ENCODE measurements at places on chromosomes 11 and 22.

- DNase-seq = no peak
Observed at GRCh38 chr11:8671193-8671612, 11.3 kb downstream of the TRIM66 start.

GRCh38 chr11:44598831-44599230, 33.4 kb downstream of the CD82 start:
- no peak for DNase-seq

GRCh38 chr11:67691149-67691548, 16.7 kb upstream of the ALDH3B2 start:
- DNase-seq = no peak

DNA sequence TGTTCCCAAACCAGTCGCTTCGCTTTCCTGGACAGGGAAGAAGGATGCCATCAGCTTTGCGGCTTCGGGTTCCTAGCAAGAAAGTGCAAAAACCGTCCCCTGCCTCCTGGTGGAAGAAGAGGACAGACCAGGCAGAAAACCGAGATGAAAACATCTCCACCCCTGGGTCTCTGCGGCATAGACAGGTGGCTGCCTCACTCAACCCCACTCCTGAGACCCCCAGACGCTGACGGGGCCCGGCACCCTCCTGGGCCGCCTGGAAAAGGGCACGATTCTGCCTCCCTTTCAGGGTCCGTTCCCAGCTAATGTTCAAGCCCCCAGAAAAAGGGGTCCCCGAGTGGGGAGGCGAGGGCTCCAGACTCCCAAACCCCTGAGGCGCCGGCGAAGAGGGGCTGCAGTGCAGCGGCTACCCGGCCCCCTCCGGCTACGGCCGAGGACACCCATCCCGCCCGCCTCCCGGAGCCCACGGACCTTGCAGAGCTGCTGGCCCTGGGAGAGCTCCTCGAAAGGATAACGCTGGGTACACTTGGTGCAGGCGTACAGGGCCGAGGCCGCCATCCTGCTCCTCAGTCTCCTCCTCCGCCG, 569 bp downstream of the FAM76B start:
- peak; percentile 29 for DNase-seq

GRCh38 chr11:201966-202365, 5.2 kb downstream of the BET1L start:
- DNase-seq = no peak

DNA sequence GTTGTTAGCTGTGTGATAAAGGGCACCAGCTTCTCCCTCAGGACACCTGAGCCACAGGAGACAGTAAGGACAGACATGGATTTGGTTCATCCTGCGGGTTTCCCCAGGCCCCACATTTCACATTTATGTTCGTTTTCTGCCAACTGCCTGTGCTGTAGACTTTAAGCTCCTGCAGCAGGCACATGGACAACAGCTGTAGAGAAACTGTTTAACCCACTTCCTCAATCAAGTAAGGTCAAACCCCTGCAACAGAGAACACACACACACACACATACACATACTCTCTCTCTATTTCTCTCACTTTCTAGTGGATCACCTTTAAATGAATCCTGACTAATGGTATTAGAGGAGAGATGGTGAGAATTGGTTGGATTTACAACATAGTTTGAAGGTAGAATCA, 90.7 kb downstream of the C11orf87 start:
- no peak for DNase-seq

DNA sequence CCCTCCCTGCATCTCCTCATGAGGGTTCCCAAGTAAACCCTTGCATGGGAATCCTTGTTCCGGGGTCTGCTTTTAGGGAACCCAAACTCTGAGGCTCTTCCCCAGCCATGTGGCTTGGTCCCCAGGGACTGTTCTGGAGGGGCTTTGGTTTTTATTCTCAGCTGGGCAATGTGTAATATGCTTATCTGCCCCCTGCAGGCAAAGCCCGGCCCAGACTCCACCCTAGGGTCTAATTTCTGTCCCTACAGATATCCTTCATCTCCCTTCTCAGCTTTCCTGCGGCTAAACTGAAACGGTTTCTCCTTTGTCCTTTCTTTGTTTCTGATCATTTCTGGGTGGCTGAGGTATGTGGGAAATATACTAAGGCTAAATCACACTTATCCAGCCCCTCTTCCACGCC, 37.1 kb downstream of the TST start:
- no peak for DNase-seq

GRCh38 chr11:65242389-65242788, 19.4 kb upstream of the POLA2 start:
- DNase-seq = no peak

DNA sequence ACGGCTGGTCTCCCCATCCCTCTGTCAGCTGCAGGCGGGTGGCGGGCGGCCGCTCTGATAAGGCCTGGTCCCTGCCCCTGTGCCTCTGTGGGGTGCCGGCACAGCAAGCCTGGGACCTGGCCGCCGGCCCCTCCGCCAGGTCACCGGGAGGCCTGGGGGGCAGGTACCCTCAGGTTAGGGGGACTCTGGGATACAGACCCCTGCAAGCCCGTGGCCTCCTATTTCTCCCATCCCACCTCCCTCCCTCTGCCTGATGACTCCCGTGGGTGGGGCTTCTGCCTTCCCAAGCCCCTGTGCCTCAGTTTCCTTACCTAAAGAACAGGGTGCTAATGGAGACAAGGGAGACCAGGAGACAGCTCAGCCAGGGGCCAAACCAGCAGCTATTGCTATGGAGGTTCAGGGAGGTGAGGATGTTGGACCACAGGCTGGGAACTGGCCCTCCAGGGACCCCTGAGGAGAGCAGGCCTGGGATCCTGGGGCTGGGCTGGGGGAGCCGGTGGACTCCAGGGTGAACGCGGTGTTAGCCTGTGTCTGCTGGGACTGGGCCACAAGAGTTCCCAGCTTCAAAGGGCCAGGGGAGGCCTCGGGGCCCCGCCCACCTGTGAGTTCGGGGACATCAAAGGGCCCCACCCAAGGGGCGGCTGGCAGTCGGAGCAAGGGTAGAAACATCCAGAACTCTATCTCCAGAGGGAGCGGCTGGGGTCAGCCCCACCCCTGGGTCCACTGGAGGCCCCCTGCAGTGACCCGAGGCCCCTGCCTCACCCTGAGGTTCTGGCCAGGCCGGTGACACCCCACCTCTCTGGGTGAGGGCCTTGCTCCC, 32.0 kb upstream of the TH start:
- DNase-seq = no peak

DNA sequence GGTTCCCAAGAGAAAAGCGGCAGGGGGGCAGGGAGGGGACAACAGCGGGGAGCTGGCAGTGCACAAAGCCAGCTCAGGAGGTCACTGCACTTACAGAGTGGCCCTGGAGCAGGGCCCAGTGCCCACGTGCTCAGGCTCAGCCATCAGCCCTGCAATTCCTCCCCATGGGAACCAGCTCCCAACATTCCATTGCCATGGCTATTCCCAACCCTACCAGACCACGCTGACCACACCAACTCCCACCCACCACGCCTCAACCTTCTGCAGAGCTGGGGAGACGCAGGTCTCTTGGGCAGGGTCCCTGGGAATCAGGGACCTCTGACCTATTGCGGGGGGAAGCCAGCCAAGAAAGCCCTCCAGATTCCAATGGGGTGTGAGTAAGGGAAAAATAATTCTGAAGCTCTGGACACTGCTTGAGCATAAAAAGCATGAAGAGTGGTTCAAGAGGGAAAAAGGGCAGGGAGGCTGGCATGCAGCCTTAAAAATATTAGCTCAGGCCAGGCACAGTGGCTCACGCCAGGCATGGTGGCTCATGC, 38.3 kb upstream of the TFIP11 start:
- DNase-seq = no peak

GRCh38 chr11:121575250-121575962, 122.6 kb upstream of the SORL1-AS1 start:
- no peak for DNase-seq

DNA sequence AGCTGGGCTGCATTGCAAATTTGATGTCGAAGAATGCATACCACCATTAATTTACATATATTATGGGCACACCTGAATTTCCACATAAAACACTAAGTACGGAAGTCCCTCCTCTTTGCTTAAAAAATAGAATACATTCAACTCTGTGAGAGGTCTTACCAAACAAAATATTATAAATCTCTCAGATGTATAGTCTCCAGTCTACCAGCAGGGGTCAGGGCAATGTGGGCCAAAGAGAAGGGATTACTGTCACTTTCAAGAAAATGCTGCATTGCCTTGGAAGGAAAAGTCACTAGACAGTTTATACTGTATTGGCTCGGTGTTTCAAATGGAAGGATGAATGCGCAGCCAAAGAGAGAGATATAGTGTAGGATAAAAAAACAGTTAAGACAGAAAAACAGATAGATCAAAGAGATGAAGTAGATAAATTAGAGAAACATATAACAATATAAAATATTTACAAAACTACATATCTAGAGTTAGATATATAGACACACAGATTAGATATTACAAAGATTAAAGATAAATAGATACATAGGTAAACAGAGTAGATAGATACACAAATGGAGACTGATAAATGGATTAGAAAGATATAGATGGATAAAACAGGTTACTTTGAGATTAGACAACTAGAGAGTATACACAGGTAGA, 20.9 kb downstream of the SERGEF start:
- DNase-seq = no peak

DNA sequence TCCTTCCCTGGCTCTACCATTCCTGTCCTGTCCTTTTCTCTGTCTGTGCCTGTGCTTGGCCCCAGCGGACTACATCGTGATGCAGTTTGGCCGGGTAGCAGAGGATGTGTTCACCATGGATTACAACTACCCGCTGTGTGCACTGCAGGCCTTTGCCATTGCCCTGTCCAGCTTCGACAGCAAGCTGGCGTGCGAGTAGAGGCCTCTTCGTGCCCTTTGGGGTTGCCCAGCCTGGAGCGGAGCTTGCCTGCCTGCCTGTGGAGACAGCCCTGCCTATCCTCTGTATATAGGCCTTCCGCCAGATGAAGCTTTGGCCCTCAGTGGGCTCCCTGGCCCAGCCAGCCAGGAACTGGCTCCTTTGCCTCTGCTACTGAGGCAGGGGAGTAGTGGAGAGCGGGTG, 20.4 kb downstream of the TUB start:
- DNase-seq = no peak

GRCh38 chr11:109155291-109155690, 266.7 kb upstream of the C11orf87 start:
- no peak for DNase-seq

- no peak for DNase-seq
Observed at GRCh38 chr11:34226210-34226609, 120.8 kb downstream of the NAT10 start.

DNA sequence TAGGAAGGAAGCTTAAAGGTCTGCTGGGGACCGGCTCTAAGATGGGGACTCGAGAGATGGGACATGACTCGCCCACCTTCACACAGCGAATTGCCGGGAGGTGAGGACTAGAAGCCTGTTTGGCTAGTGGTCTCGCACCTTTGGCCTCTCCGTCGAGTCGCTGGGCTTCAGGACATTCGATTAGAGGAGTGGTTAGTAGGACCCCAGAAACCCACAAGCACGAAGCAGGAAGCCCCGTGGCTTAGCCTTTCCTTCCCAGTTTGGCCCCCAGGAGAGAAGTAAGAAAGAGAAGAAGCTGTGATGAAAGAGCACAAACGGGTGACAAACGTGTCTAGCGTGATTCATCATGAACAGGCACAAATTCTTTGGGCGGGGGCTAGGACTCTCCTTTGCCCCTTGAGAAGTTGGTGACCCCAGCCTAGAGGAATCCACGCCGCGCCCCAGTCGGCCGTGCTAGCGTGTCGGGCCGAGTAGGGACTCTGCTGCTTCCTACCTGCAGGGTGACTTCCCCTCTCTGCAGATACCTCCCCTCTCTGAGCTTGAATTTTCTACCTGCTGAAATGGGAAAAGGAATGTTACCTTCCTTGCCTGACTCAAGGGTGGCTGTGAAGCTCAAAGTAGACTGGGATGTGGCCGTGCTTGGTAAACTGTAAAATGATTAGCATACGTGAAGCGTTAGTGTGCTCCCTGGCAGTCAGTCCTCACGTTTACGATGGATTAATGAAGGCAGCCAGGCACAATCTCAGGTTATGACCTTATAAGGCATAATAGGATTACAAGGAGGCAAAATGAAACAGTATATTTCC, 1.1 kb upstream of the ADM start:
- DNase-seq = no peak

- DNase-seq = no peak
Observed at GRCh38 chr11:29093416-29094120, 923.3 kb downstream of the KCNA4 start.

DNA sequence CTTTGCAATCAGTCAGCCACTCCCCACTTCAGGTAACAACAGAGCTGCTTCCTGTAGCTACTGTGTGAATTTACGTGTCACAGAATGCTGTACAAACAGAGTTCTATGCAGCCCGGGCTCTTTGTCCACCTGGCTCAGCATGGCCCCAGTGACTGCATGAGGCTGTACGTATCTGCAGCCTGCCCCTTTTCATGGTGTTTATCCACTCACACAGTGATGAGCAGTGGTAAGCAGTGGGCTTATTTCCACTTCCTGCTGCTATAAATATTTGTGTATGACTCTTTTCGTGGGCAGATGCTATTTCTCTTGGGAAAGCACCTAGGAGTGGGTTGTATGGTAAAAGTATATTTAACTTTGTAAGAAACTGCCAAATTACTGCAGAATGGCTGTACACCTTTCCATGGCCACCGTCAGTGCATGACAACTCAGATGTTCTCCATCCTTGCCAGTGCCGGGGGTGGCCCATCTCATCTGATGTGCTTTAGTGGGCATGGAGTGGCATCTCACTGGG, 43.3 kb downstream of the MYEOV start:
- DNase-seq = no peak

GRCh38 chr11:124339396-124340141, 19.6 kb upstream of the OR8D2 start:
- DNase-seq = no peak

GRCh38 chr11:1156506-1157340, 1.0 kb upstream of the MUC5AC start:
- no peak for DNase-seq

GRCh38 chr11:63611395-63611747, 2.9 kb downstream of the PLAAT3 start:
- no peak for DNase-seq

- no peak for DNase-seq
Observed at GRCh38 chr11:35017528-35018342, 101.3 kb downstream of the PDHX start.

- DNase-seq = no peak
Observed at GRCh38 chr11:2289859-2290258, 11.9 kb downstream of the C11orf21 start.

GRCh38 chr11:86152006-86152862, 83.3 kb upstream of the PICALM start:
- peak; percentile 48 for DNase-seq
